ENCODE measurements at places on chromosomes 7 and 10. TPM values are rescaled to one million over a fixed set of nuclear protein-coding genes. Genes with fewer than 3 reads are reported as not detected.

DNA sequence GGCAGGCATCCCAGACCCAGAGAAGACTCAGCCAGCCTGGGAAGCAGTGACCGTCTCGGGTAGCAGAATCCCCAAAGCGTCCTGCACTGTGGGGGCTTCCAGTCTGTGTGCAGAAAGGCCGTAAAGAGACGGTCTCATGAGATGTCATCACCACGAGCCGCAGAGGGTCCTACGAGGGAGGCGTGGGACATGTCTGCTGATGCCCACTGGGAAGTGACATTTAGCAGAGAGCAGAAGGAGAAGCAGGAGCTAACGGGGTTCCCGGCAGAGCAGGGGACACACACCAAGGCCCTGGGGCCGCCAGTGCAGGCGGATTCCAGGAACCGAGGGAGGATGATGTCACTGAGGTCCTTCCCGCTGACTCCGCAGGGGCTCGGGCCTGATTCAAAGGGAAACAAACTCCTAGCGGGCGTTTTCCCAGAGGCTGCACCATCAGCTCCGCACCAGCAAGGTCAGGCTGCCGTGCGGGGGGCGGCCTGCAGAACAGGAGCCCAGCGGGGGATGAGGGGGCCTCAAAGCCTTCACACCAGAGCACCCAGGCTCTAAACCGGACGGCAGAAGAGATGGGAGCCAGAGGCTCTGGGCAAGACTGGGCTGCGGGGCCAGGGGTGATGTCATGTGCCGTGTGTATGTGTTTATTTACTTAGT lies 85.4 kb upstream of the PDGFA start:
- DNase-seq, result no peak

GRCh38 chr10:50575477-50576244 lies 48.1 kb downstream of the SGMS1 start:
- DNase-seq, result no peak

DNA sequence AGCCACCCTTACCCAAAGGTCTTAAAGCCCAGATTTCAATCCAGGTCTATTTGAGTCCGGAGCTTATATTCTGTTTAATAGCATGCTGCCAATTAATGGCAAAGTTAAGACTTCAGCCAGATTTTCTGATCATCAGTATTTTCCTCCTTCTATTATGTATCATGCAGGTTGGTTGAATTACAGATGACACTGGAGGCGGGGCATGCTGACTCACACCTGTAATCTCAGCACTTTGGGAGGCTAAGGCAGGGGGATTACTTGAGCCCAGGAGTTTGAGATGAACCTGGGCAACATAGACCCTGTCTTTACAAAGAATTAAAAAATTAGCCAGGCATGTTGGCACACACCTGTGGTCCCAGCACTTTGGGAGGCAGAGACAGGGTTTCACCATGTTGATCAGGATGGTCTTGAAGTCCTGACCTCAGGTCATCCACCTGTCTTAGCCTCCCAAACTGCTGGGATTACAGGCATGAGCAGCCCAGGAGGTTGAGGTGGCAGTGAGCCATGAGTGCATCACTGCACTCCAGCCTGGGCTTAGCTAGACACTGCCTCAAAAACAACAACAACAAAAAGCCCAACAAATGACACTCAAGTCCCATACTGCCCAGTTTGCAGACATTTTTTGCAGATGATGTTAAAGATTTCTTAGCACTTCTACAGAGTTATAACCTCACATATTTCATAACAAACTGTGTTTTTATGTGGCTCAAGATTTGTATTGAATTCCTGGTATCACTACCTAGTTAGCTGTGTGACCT lies 62.5 kb downstream of the MCU start:
- no peak for DNase-seq

DNA sequence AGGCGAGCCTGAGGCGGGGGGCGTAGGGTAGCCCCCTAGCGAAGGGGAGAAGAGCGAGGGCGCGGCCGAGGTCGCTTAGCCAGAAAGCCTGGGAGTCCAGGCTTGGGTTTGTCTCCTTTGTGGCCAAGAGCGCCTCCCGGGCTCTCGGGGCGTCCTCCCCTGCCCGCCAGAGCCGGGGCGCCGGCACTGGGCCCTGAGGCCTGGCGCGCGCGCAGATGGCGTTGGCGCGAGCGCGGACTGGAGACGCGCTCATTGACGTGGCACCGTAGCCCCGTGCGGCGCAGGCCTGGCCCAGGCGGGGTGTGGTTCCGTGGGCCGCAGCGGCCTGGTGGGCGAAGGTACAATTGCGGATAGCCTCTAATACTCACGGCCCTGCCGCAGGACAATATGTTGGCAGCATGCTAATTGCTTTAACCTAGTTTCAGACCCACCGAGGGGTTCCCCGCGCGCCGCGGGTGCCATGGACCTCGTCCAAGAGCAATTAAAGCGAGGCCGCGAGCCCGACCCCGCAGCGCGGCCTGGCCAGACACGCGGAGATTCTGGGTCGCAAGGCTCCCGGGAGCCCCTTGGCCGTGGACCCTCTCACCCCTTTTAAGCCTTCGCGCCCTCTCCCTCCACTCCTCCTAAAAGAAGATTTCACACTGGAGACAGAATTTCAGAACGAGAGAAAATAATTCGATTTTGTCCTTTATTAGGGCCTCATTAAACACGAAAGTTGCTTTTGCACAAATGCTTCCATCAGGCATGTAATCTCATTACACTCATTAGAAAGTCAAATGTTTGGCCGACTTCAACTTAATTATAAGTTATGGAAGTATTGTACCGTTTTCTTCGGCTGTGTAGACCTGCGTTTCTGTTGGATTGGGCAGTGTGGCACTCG lies 3.1 kb downstream of the PTF1A start:
- DNase-seq, result no peak

DNA sequence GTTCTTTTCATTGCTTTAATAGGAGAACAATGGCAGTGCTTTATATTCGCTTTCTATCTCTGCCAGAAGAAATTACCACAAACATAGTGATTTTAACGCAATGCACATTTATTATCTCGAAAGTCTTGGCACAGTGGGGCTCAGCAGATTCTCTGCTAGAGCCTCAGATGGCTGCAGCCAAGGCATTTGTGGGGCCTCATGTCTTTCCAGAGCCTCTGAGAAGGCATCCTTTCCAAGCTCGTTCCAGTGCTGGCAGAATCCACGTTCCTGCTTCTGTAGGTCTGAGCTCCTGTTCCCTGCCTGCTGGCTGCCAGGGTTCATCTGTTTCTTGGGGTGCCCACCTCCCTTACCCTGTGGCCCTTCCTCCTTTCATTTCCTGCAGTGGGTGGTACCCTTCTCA lies 60.2 kb downstream of the LRRC18 start:
- no peak for DNase-seq

DNA sequence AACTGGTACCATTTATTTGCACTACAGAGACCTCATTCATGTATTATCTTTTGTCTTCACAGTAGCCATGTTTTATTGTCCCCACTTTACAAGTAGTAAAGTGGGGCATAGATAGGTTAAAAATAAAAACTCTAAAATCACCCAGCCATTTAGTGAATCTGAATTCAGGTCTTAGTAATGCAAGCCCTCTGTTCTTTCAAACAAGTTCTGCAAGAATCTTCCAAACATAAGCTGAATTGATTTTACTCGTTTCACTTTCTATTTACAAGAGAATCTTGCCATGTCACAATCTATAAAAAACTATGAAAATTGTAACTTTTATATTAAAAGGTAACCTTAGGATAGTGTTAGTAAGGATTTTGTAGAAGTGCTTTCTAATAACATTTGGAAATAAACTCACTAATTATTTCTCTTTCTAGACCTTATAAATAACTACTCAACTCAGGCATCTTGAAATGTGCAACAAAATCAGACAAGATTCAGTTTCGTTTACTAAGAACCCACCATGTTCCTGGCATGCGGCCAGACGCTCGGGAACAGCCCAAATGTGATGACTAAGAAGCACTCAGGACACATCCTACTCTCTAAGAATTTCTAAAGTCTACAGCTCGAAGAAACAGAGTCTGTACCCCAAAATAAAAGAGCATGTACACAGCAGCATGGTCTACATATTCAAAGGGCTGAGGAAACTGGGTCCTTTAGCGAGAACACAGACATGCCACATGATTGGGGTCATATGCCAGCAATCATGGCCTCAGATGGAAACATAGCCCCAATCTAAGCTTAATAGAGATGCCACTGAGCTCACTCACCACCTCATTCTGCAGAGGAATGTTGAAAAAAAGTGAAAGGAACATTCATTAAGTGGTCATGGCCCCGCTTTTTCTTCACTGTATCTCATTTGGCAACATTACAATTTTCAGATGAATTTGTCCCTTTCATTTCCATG lies 167.6 kb downstream of the AMPH start:
- no peak for DNase-seq

GRCh38 chr10:85620807-85621206 lies 745.8 kb downstream of the GRID1 start:
- DNase-seq, result peak; percentile 28

- no peak for DNase-seq
These were observed 12.3 kb downstream of the TCF7L2 start for GRCh38 chr10:112962343-112962742.

DNA sequence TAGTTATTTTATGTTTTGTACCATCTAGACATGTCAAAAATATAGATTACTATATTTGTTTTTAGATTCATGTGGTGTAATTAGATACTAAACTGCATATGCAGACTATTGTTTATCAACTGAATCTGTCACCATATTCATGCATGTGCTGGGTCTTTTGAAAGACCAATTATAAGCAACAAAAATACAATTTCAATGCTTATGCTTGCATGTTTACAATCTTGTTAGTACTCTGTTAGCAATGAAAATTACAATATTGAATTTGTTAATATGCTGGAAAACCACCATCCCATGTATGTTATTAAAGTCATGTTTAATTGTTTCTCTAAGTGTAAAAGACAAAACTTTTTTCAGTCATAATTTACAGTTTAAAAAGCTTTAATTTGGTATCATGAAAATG lies 140.9 kb downstream of the HGF start:
- no peak for DNase-seq

DNA sequence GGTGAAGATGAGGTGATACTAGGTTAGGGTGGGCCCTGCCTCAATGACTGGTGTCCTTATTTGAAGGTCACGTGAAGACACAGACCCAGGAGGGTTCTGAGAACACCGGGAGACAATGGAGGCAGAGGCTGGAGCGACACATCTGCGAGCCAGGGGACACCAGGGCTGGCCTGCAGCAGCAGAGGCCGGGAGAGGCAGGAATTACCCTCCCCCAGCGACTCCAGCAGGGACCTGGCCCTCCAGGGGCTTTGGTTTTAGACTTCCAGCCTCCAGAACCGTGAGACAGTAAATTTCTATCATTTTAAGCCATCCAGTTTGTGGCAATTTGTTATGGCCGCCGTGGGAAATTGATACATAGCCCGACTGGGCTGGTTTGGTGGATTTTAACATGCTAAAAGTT lies 152.2 kb downstream of the DNAJB6 start:
- peak; percentile 16 for DNase-seq

- DNase-seq, result no peak
These were observed 24.6 kb upstream of the TMEM273 start for GRCh38 chr10:49212783-49213182.

DNA sequence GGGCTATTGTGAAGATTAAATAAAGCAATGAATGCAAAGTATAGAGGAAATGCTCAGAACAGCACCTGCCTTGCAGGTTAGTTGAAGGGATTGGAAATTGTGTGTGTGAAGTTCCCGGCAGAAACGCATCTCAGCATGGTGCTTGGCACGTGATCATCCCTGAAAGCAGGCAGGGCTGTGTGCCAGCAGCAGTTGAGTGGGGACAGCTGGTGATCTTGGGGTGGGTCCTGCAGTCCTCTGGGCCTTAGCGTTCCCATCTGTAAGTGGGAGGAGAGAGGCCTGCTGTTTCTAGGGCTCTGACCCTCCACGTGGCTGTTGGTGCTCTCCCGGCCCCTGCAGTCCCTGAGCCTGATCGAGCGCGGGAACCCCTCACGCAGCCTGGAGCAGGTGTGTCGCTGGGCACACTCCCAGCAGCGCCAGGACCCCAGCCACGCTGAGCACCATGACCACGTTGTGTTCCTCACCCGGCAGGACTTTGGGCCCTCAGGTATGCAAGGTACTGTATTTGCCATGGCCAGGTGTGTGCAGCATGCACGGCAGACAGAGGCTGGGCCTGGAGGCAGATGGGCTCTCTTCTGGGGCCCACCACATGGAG lies 55.3 kb downstream of the TBATA start:
- no peak for DNase-seq

DNA sequence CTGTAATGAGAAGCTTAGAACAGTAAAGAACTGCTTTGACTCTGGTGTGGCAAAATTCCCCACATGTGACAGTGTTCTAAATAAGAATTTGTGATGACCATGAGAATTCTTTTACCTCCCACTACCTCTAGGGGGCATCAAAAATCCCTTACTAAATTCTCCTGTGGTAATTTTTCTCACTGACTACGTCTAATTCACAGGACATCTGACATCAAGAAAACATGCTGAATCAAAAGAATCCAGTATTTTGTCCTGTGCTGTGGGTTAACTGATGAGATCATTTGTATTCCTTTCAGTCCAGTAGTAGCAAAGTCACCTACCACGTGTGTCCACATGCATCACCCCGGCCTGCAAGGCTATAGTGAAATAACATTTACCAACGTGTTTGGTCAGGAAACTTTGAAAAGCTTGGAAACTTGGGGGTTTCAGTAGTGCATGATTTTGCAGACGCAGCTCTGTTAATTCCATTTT lies 103.8 kb downstream of the ATE1 start:
- DNase-seq, result no peak

DNA sequence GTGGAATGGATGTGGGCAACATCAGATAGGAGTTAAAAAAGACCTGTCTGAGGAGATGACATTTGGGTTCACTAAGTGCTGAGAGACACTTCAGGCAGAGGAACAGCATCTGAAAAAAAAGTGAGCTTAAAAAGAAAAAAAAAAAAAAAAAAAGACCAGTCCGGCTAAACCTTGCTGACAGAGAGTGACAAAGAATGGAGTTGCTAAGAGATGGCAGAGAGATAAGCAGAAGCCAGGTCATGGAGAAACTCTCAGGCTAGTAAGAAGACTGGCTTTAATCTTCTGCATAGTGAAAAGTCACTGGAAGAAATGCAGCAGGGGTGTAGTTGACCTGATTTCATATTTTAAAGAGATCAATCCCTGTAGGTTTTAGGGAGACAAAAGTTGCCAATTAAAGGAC lies 711.1 kb upstream of the SEMA3D start:
- DNase-seq, result no peak

DNA sequence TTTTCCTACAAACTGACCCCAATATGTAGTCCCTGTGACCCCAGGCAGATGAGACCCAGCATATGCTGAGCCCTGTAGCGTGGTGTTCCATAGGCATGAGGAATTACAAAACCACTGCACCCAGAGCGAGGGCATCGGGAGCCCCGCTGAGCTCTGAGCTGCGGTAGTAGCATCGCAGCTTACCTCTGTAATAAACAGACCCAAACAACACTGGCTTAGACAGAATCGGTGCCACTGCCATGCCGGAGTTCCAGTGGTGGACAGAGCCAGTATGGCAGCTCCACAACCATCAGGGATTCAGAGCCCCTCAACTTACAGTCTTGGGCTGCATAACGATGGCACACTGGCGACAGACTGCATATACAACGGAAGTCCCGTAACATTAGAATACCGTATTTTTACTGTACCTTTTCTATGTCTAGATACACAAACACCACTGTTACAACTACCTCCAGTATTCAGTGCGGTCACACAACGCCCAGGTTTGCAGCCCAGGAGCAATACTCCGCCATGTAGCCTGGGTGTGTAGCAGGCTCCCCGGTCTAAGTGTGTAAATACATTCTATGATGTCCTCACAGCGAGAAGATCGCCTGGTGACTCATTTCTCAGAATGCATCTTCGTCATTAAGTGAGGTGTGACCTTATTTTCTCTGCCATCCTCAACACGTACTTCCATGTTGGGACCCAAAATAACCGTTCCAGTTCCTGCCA lies 68.8 kb downstream of the PROSER2 start:
- no peak for DNase-seq

BCCIP gene
- total RNA-seq, result 34.1 TPM

CASD1 gene
- 15.6 TPM for total RNA-seq

C7orf33 gene
- not detected for total RNA-seq

ABI1 gene
- total RNA-seq, result 27.7 TPM

GBX1 gene
- total RNA-seq, result not detected

AKR1C4 gene
- not detected for total RNA-seq

BPGM gene
- total RNA-seq, result 12.5 TPM

Data from right atrium auricular region (tissue), 2 donors.